SK-N-SH (cell line): ENCODE measurements at places on chromosomes 4 and X. TPM values are rescaled to one million over a fixed set of nuclear protein-coding genes. Genes with fewer than 3 reads are reported as not detected.
A peak's percentile ranks its signal among the peaks of the same experiment; 100 is the strongest.

DNA sequence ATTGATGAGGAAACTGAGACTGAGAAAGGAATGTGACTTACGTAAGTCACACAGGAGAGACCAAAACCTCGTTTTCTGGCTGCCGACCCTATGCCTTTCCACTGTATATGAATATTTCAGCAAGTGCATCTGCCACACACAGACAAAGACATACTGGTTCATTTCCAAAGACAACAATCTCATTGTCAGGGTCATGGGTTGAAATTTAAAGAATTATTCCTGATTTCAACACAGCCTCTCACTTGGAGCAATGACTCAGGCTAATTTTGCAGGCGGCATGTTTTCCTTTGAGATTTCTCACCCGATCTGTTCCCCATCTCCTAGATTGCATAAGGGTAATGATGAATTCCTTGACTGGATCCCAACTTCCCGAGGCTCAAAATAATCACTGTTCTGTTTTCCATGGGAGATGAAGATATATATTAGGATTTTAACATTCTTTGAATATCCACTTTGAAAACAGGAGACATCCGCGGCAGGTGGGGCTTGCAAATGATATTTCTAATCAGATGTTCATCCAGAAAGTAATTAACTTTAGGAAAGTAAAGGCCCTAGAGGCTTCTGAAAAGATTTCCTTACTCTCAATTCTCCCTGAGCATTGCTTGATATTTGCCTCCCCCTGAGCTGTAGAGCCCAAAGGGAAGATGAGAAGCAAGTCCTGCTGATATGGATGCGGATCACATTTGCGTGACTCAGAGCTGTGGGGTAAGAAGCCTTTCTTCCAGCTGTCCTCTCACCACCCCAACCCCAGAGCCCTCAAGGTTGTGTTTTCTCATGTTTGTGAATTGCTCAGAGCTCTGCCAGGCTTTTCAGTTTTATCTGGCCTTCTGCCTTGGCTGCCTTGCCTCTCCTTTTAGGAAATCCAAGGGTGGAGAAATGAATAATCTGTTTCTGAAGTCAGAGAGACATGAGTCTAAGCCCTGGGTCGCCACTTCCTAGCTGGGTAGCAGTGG lies 361.1 kb upstream of the BOD1L1 start:
- no peak overlapping the region for H3K4me3 ChIP-seq
- H3K4me1 ChIP-seq = peaks cover 48% of the 10 kb centered on the region
- DNase-seq = no peak
- no peaks in the 10 kb centered on the region for H3K36me3 ChIP-seq
- H3K27me3 ChIP-seq = no peaks in the 10 kb centered on the region
- H3K27ac ChIP-seq = peak overlapping the region; percentile 84

The PPP1R2C gene
- polyA plus RNA-seq = not detected in 2 replicates

- peaks cover 16% of the 10 kb centered on the region; the same call in 1 of the 2 replicates for H3K27me3 ChIP-seq
- H3K4me3 ChIP-seq = no peak overlapping the region
- no peaks in the 10 kb centered on the region for H3K4me1 ChIP-seq
Observed at GRCh38 chrX:119647552-119648420, 41.6 kb upstream of the NKRF start.

The PIR gene
- polyA plus RNA-seq = 12.3 and 13.2 TPM in 2 replicates

The SPANXN4 gene
- polyA plus RNA-seq = not detected in 2 replicates

GRCh38 chr4:189050643-189051042 lies 890.0 kb upstream of the FRG1 start:
- H3K4me1 ChIP-seq = no peaks in the 10 kb centered on the region
- no peak for DNase-seq
- no peaks in the 10 kb centered on the region for H3K36me3 ChIP-seq
- H3K4me3 ChIP-seq = no peak overlapping the region
- H3K27me3 ChIP-seq = no peaks in the 10 kb centered on the region

DNA sequence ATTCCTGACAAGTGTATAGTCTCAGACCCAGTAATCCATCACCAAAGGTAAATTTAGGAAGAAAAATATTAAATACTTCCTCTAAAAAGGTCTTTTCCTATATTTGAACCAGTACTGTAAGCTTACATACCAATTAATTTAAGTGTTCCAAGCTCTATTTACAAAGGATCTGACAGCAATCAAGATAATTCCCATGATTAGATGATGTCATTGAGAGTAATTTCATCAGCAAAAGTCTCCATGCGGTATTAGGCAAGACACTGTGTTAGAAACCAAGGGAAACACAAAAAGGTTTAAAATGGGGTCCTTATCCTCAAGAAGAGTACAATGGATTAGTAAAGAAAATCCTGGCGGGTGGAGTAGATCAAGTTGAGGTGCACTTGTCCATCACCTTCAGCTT lies 198.5 kb downstream of the PRDM5 start:
- H3K4me3 ChIP-seq = no peak overlapping the region
- H3K27ac ChIP-seq = no peak overlapping the region
- peaks cover 22% of the 10 kb centered on the region for H3K4me1 ChIP-seq
- no peaks in the 10 kb centered on the region for H3K27me3 ChIP-seq
- no peaks in the 10 kb centered on the region for H3K36me3 ChIP-seq
- no peak for DNase-seq

The RIPPLY1 gene
- polyA plus RNA-seq = 0.08 TPM in 1 of 2 replicates, not detected in the other

GRCh38 chrX:107721318-107721717 lies 54.3 kb downstream of the TSC22D3 start:
- H3K27ac ChIP-seq = no peak overlapping the region
- H3K27me3 ChIP-seq = peaks cover 32% of the 10 kb centered on the region; the same call in 1 of the 2 replicates
- H3K4me3 ChIP-seq = no peak overlapping the region
- no peak for DNase-seq

GRCh38 chr4:141346144-141346543 lies 125.4 kb downstream of the ZNF330 start:
- no peaks in the 10 kb centered on the region for H3K27me3 ChIP-seq
- H3K27ac ChIP-seq = no peak overlapping the region
- peaks cover 11% of the 10 kb centered on the region for H3K4me1 ChIP-seq
- peak; percentile 66 for DNase-seq

The GRPR gene
- polyA plus RNA-seq = 1.2 and 2.8 TPM in 2 replicates

GRCh38 chr4:20305976-20306375 lies 54.3 kb downstream of the SLIT2 start:
- no peaks in the 10 kb centered on the region; the same call in 1 of the 2 replicates for H3K4me1 ChIP-seq
- no peaks in the 10 kb centered on the region for H3K27me3 ChIP-seq
- no peak overlapping the region for H3K4me3 ChIP-seq
- DNase-seq = peak; percentile 40

- peaks cover 15% of the 10 kb centered on the region; the same call in 1 of the 2 replicates for H3K27me3 ChIP-seq
- no peak for DNase-seq
- peaks cover 2% of the 10 kb centered on the region; the same call in 1 of the 2 replicates for H3K4me1 ChIP-seq
- H3K27ac ChIP-seq = no peak overlapping the region
- no peaks in the 10 kb centered on the region for H3K36me3 ChIP-seq
Observed at GRCh38 chrX:39772057-39772832, 325.5 kb downstream of the BCOR start.

The MSL3 gene
- 21.8 and 30.1 TPM in 2 replicates for polyA plus RNA-seq

DNA sequence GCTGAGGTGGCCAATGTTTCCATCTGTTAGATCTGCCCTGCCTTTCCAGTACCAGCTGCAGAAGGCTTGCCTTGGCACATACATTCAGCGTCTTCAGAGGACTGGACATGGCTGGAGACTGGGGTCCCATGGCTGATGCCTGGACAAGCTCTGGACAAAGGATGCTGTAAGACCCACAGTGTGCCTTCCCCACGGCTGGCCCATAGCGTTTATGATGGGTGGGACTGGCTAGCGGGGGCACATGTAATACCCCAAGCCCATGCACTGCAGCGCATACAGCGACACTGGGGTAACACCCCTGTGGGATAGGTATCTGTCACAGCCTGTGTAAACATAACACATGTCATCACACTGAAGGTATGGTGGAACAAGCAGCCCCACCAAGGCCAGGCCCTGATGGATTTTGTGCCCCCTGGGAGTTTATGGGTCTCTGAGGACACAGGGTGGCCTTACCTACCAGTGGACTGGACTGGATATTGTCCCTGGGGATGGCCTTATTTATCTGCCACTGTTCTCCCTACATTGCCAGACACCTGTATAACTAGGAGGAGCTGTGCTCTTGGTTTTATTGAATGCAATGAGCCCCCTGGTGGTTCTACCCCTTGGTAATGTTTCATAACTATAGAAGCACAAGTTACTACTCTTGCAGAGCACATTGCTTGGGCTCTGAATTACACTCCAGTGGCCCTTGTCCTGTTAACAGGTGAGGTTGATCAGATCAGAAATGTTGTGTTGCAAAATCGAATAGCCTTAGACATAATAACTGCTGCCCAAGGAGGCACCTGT lies 34.3 kb upstream of the TACR3 start:
- no peak for DNase-seq
- H3K36me3 ChIP-seq = no peaks in the 10 kb centered on the region
- H3K27ac ChIP-seq = no peak overlapping the region
- no peaks in the 10 kb centered on the region for H3K4me1 ChIP-seq

GRCh38 chr4:38466401-38466800 lies 197.6 kb upstream of the KLF3 start:
- no peaks in the 10 kb centered on the region for H3K36me3 ChIP-seq
- H3K27ac ChIP-seq = no peak overlapping the region
- no peak overlapping the region for H3K4me3 ChIP-seq
- peaks cover 11% of the 10 kb centered on the region; the same call in 1 of the 2 replicates for H3K4me1 ChIP-seq
- no peak for DNase-seq
- H3K27me3 ChIP-seq = no peaks in the 10 kb centered on the region

- DNase-seq = no peak
- H3K4me3 ChIP-seq = no peak overlapping the region
- no peaks in the 10 kb centered on the region for H3K36me3 ChIP-seq
- H3K27me3 ChIP-seq = peaks cover 9% of the 10 kb centered on the region; the same call in 1 of the 2 replicates
- no peak overlapping the region for H3K27ac ChIP-seq
Observed at GRCh38 chrX:49263631-49264030, 879 bp downstream of the FOXP3 start.

GRCh38 chr4:2450394-2451035 lies 18.4 kb upstream of the RNF4 start:
- H3K36me3 ChIP-seq = no peaks in the 10 kb centered on the region
- no peak overlapping the region for H3K27ac ChIP-seq
- no peak overlapping the region for H3K4me3 ChIP-seq
- H3K4me1 ChIP-seq = no peaks in the 10 kb centered on the region

DNA sequence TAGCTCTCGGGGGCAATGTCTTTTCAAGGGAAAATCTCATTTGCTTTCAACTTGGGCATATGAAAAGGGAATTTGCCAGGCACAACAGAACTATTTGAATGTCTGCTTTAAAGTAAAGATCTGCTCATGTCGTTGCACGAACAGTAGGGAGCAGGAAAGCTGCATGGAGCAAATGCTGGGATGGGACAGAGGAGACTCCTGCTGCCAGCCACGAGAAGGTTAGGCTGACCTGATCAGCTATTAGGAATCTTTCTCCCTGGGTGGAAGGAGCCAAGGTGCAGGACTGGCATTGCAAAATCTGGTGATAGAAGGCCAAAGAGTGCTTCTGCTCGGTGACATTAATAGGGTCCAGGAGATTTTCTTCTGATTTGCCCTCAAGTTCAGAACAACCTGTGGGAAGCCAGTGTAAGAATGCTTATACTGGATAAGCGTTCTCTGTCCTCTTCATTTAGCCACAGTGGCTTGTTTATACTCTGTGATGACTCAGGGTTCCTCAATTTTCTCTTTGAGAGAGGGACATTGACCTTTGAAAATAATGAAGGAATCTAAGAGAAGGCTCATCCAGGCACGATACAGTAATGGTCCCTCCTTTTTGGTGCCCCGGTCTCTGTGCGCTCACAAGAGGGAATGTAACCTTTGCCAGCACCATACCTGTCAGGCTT lies 22.9 kb downstream of the FHL1 start:
- peaks cover 6% of the 10 kb centered on the region; the same call in 1 of the 2 replicates for H3K27me3 ChIP-seq
- DNase-seq = no peak
- no peaks in the 10 kb centered on the region for H3K36me3 ChIP-seq
- H3K4me3 ChIP-seq = no peak overlapping the region

The STPG2 gene
- polyA plus RNA-seq = not detected in 2 replicates

DNA sequence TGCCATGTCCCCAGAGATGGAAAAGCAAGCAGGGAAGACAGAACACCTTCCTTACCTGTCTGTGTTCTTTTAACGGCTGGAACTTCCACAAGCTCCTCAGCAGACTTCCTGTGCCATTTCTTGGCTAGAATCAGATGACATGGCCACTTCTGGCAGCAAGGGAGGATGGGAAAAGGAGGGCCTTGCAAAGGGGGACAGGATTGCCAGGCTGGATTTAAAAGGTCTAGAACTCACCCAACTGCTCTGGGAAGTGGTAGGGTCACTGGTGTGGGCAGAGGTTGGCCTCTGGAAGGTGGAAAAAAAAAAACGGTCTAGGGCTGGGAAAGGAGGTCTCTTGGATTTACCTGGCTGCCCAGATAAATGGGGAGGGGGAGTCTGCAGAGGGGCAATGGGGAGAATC lies 1.6 kb upstream of the USP11 start:
- no peaks in the 10 kb centered on the region for H3K4me1 ChIP-seq
- H3K36me3 ChIP-seq = peaks cover 34% of the 10 kb centered on the region
- H3K4me3 ChIP-seq = no peak overlapping the region
- no peak for DNase-seq
- H3K27me3 ChIP-seq = no peaks in the 10 kb centered on the region

The WDFY3 gene
- polyA plus RNA-seq = 13.8 and 17.4 TPM in 2 replicates

GRCh38 chrX:150703695-150703974 lies 10.4 kb downstream of the MTMR1 start:
- DNase-seq = no peak
- H3K4me1 ChIP-seq = no peaks in the 10 kb centered on the region

- no peaks in the 10 kb centered on the region for H3K36me3 ChIP-seq
- no peak for DNase-seq
Observed at GRCh38 chr4:139851133-139851532, 185.5 kb downstream of the MGST2 start.

DNA sequence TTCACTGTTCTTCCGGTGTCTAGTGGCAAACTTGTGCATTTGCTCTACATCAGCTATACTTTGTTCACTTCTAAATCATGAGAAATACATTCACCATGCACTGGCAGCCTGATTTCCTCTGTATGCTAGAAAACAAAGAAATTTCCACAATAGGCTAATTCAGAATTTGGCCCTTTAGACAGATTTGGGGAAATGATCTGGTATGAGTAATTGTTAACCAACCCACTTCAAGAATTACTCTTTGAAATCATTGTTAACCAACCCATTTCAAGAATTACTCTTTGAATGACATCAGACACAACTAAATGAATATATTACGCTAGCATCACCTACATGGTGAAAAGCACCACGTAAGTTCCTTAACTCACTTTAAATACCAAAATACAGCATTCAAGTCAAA lies 14.6 kb downstream of the APBB2 start:
- no peaks in the 10 kb centered on the region for H3K27me3 ChIP-seq
- DNase-seq = no peak
- peak overlapping the region; percentile 96 for H3K27ac ChIP-seq

DNA sequence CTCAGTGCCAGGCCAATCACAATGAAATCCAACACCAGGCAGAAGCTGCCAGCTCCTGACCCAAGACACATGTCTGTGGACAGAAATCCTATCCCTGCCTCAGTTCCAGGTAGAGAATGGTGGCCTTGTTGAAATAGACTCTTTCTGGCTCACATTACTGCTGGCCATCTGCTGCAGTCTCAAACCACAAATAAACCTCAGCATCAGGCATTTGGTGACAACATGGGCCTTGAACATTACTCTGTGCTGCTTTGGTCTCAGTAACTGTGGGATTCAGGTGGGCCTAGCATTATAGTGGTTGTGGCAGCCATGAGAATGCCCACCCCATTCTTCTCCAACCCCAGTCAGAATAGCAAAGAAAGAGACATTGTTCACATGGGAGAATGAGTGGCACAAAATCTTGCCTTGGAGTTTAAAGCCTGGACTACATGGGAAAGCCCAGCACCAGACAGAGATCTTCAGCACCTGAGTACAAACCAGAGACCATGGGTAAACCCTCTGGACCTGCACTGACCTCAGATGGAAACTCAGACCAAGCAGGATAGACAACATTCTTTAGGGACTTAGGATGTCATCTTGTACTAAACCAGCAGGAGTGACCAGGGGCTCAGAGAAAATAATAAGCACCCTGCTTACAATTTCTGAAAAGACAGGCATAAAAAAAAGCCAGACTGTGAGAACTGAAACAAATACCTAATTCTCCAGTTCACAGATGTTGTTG lies 50.4 kb upstream of the TRAM1L1 start:
- H3K4me1 ChIP-seq = no peaks in the 10 kb centered on the region; the same call in 1 of the 2 replicates
- DNase-seq = no peak
- H3K36me3 ChIP-seq = no peaks in the 10 kb centered on the region
